Stomach (tissue), 19 donors: ENCODE measurements at places on chromosomes 13 and 19. TPM values are rescaled to one million over a fixed set of nuclear protein-coding genes. Genes with fewer than 3 reads are reported as not detected.

DNA sequence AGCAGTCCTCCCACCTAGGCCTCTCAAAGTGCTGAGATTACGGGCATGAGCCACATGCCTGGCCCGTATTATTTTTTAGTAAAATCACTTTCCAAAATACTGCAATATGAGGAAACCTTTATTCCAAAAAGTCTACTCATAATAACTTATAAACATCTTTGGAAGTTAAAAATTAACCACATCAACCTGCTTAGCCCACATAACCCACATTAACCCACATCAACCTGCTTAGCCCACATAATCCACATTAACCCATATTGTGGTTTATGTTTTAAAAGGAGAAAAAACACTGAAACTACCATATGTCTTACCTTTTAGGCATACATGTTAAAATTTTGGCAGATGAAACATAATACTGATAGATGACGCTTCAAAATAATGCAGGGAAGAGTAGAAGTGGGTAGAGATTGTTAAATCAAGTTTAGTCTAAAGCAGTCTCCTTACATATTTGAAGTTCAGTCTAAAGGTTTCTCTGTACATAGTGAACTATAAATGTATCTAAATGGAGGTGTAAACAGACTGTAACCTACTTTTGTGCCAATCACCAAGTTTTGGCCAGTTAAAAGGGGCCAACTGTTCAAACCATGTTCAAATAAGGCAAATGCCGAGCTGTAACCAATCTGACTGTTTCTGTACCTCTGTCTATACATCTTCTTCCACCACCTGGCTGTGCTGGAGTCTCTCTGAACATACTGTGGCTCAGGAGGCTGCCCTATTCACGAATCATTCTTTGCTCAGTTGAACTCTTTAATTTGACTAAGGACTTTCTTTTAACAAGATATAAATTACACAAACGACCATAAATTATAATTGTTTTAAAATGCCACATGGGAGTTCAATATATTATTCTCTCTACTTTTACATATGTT, 14.5 kb downstream of the KPNA3 start:
- H3K4me3 ChIP-seq, result no peak overlapping the region
- DNase-seq, result no peak
- no peak overlapping the region for H3K27ac ChIP-seq
- H3K27me3 ChIP-seq, result no peaks in the 10 kb centered on the region
- H3K4me1 ChIP-seq, result peaks cover 6% of the 10 kb centered on the region
- H3K36me3 ChIP-seq, result no peaks in the 10 kb centered on the region

GRCh38 chr13:98691360-98691759, 61.1 kb downstream of the SLC15A1 start:
- H3K27me3 ChIP-seq, result no peaks in the 10 kb centered on the region
- H3K36me3 ChIP-seq, result no peaks in the 10 kb centered on the region
- no peak overlapping the region for H3K27ac ChIP-seq
- no peak for DNase-seq
- H3K4me1 ChIP-seq, result no peaks in the 10 kb centered on the region

The BST2 gene
- 38.4 TPM for total RNA-seq

The EFNA2 gene
- 21.1 TPM for total RNA-seq

The NTF4 gene
- total RNA-seq, result not detected

The ZNF541 gene
- not detected for total RNA-seq

DNA sequence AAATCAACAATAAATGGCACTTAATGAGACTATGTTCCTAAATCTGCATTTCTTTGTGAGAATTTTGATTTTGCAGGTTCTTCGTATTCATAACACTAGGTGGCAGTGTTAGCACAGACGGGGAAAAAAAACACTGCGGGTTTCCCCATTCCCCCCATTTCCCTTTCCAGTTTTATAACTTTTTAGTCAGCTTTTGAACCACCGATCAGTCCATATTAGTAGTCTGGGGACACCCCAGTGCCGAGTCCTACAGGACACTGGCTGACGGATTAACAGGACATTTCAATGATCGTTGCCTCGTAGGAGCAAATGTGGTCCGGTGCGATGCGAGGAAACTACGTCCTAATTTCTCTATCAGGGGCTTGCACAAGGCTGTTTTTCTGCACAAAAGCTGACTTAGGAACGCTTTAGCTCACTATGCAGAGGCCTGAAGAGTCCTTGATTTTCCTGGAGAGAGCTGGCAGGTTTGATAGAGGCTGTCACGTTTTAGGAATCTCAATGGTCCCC, 234.3 kb downstream of the LMO7 start:
- H3K4me1 ChIP-seq, result no peaks in the 10 kb centered on the region
- peak; percentile 55 for DNase-seq
- H3K27ac ChIP-seq, result no peak overlapping the region
- H3K4me3 ChIP-seq, result peak overlapping the region; percentile 33

- H3K4me1 ChIP-seq, result peaks cover 29% of the 10 kb centered on the region
- H3K4me3 ChIP-seq, result no peak overlapping the region
- peaks cover 97% of the 10 kb centered on the region for H3K27me3 ChIP-seq
- no peak for DNase-seq
- no peaks in the 10 kb centered on the region for H3K36me3 ChIP-seq
- H3K27ac ChIP-seq, result no peak overlapping the region
These were observed 1.6 kb upstream of the PDE4C start for GRCh38 chr19:18227781-18228271.

The CEACAM7 gene
- total RNA-seq, result 1.3 TPM

GRCh38 chr19:2797280-2797679, 12.0 kb downstream of the THOP1 start:
- no peak for DNase-seq
- H3K27me3 ChIP-seq, result no peaks in the 10 kb centered on the region
- no peaks in the 10 kb centered on the region for H3K4me1 ChIP-seq

DNA sequence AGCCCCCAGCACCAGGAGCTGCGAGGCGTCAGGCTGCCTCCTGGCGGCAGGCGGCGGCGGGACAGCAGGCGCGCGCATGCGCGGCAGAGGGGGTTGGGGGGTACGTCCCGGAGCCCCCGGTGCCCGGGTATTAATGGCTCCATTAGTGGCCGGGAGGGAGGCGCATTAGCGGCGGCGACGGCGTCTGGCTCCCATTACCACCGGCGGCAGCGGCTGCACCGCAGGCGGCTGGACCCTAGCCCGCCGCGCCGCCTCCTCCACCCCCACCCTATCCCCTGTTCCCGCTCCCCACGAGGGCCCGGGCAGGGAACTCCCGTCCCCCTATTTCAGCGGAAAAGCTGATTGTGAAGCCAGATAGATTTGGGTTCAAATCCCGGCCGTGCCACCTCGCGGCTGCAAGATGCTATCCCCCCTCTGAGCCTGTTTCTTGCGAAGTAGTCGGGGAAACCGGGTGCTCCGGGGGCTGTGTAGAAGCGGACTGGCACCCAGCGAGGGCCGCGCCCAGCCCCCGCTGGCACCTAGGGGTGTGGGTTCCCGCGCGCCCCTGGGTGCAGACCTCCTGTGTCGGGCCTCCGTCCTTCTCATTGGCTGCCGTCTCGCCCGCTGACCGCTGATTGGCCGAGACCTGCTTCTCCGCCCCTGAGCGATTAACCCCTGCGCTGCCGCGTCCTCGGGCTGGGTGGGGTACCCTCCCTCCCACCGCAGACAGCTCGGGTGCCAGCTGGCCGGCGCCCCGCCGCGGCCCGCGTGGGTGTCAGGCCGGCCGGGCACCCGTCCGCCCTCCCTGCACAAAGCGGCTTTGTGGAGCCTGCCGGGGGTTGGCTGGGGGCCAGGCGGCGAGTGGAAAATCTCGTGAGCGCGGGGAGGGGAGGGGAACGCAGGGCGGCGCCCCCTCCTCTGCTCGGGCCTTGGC, 11.1 kb downstream of the CIC start:
- no peaks in the 10 kb centered on the region for H3K27me3 ChIP-seq
- H3K4me1 ChIP-seq, result peaks cover 87% of the 10 kb centered on the region
- H3K4me3 ChIP-seq, result peak overlapping the region; percentile 91
- H3K27ac ChIP-seq, result peak overlapping the region; percentile 98

The ZNF8 gene
- total RNA-seq, result 4.9 TPM

The KLK14 gene
- not detected for total RNA-seq

DNA sequence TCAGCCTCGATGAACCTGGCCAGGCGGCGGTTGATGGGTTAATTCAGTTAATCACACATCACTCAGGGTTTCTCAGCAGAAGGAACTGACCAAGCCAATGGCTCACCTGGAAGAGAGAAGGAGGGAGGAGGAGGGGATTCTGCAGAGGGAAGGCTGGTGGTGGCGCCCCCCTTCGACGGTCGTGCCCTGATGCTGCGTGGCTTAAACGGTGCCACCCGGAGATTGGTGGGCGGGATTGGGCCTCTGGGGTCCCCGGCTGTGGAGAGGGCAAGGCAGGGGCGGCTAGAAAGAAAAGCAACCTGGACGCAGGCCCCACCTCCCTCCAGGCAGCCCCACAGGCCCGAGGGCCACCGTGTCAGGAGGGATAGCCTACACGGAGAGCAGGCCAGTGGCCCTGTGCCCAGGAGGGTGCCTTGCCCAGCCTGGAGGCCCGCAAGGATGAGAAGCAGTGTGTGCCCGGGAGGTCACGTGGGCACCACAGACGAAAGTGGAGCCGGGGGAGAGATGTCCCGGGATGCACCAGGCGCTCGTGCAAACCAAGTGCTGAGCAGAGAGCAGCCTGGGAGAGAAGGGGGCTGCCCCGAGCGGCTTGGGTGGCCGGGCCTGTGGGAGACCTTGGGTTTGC, 16.0 kb downstream of the CSNK1G2 start:
- no peak for DNase-seq
- no peaks in the 10 kb centered on the region for H3K4me1 ChIP-seq
- H3K4me3 ChIP-seq, result no peak overlapping the region
- no peaks in the 10 kb centered on the region for H3K27me3 ChIP-seq
- H3K27ac ChIP-seq, result no peak overlapping the region

- H3K36me3 ChIP-seq, result no peaks in the 10 kb centered on the region
- H3K27me3 ChIP-seq, result no peaks in the 10 kb centered on the region
- H3K4me3 ChIP-seq, result no peak overlapping the region
- H3K4me1 ChIP-seq, result no peaks in the 10 kb centered on the region
- DNase-seq, result peak; percentile 68
These were observed 816.9 kb upstream of the SLC10A2 start for GRCh38 chr13:103883164-103883563.

DNA sequence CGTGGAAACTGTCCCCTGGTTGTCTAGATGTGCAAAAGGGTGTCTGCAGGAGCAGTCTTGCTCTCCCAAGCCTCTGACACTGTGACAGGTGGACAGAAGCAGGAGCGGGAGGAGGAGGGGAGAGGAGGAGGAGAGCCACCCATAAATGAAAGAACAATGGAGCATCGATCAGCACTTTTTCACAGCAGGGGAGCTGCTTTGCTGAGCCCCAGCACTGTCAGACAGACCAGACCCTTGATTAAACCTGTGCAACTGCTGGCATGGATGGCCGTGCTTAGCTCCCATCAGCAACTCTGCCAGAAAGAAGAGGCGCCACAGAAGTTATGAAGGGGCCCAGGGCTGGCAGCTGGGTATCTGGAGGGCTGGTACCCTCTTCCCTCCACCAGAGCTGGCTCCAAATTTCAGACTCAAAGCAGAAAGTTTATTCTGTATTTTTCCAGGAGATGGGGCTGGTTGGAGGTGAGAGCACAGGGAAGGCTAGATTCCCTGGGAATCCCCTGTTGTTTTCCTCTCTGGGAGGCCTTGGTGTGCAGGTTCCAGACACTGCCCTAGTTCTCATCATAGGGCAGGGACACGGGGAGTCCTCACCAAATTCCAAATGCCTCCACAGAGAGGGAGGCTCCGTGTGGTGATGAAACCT, 1192.2 kb downstream of the UQCRFS1 start:
- no peak overlapping the region for H3K27ac ChIP-seq
- H3K4me1 ChIP-seq, result no peaks in the 10 kb centered on the region

GRCh38 chr19:45215391-45216191, 29.6 kb downstream of the EXOC3L2 start:
- no peaks in the 10 kb centered on the region for H3K36me3 ChIP-seq
- peaks cover 31% of the 10 kb centered on the region for H3K4me1 ChIP-seq
- H3K27ac ChIP-seq, result no peak overlapping the region
- peak; percentile 72 for DNase-seq
